NCI-H1436 (cell line): ENCODE measurements at places on chromosomes 4 and X.

DNA sequence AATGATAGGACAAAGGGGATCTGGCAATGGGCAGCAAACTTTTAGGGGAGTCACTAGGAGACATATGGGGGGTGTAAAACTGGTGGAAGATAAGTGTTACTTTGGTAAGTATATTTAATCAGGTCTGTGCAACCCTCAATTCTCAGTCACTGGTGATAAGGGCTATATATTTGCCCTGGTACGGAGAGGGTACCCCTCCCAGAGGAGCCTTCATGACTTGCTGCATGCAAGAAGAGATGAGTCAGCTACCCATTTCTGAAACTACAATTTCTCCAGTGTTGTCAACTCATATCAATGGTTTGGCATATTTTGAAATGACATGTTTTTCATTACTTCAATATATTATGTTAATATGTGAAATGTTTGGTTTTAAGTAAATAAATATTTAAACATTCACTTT, 14.3 kb downstream of the SMARCAD1 start:
- DNase-seq = no peak

- DNase-seq = no peak
Measured at GRCh38 chrX:45847961-45848360, 647.3 kb upstream of the DIPK2B start.

DNA sequence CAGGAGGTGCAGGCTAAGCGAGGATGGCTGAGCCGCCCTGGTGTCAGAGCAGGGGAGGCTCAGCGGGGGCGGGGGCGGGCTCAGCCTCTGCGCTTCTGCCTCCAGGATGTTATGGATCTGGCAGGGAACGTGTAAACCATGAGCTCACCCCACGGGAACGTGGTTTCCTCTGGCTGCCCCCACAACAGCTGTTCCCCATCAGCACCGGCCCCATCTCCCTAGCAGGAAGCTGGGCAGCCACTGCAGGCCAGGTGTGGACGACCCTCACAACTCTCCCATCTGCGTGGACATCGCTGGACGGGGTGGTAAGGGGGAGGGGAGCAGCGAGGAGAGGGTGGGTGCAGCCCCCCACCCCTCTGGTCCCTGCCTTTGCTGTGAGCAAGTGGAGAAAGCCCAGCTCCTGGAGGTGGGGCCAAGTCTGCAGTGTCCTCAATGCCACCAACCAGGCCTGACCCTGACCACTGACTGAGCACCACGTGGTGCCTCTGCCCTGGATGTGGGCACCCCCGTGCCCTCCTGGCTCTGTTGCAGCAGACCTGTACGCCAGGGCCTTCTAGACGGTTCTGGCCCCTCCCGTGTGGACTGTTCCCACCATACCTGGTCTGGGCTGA, 28.1 kb upstream of the SPON2 start:
- no peak for DNase-seq

GRCh38 chrX:54529151-54529550, 868 bp upstream of the GNL3L start:
- no peak for DNase-seq

DNA sequence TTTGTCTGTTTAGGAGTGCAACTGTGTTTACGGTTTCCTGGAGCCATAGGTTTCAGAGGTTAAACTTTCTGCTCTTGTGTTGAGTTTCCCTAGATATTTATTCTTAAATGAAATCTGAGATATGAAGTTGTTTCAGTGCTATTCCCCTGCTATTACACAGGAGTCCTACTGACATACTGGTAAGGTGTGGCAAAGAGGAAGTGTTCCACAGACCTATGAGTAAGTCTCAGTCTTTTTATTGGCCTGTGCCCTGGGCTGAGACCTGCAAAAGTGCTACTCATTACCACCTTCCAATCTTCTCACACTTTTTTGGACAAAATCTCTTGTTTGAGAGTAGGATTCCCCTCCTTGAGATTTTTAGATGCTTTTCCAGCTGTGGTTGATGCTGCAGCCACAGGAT, 35.6 kb upstream of the MAGEA8 start:
- no peak for DNase-seq

GRCh38 chr4:2861631-2862436, 18.2 kb downstream of the ADD1 start:
- no peak for DNase-seq

- DNase-seq = no peak
Measured at GRCh38 chr4:138977524-138977923, 38.1 kb upstream of the NOCT start.

DNA sequence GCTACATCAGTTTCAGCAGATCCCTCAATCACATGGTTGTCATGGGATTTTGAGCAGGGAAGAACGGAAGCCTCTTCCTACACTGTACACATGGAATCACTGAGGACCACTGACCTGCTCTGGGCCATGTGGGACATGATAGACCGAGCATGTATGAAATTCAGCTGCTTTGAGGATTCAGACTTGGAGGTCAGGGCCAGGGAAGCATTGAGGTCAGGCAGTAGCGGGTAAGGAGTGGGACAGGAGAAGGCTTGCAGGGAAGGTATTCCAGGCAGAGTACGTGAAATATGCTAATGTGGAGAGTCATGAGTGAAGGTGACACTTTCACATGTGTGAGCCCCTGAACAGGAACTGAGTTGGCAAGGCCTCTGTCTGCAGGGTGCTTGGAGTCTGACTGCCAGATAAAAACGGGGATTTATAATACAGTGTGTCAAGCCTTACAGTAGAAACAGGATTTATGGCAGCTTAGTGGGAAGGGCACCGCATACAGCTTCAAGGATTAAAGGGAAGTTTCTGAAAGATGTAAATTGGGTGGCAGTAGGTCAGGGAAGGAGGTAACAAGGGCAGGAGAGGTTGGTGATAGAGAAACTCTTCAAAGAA, 111.7 kb downstream of the STK32B start:
- DNase-seq = no peak

DNA sequence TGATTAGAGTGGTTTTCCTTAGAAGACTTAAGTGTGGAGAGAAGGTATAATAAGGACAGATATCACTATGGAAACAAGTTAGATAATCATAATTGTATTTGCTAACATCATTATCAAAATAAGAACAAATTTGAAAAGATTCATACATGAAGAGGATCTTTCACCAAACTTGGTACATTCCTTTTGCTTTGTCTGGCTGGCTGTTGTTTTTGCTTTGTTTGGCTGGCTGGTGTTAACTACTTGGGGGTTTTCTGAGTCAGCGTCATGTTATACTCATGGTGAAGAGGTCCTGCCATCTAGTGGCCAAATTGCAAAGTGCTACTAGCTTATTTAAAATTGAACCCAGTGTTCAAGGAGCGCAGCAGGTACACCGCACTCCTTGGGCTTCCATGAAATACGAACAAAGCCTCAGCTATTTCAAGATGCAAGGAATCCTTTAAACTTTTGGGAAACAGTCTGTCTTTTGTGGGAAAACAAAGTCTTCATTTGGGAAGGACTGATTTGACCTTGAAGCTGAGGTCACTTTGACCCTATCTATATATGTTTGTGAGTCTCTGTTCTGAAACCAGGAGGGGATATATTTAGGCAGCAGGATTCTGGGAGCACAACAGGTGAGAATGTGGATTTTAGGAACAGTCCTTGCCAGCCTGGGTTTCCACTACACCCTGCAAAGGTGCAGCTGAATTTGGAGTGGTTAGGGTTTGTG, 129.7 kb downstream of the PLS3 start:
- DNase-seq = peak; percentile 79

DNA sequence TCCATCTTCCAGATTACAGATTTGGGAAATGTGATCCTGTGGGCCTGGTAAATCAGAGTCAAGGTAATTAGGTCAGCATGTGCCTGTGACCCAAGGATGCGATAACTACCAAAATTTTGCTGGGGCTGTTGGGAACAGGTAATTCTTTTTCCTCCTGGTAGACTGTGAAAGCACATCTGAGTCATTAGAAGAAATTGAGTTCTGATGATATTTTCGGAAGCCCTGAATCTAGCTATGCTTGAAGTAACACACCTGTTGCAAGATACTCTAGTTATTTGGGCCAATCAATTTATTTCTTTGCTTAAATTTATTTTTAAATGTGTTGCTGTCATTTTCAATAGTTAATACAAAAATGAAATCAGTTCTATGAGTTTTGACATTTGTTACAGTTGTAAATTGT, 903.6 kb downstream of the RPA4 start:
- no peak for DNase-seq
